G401 (cell line): ENCODE measurements at places on chromosomes 3 and 15.

- no peak for DNase-seq
Measured at GRCh38 chr15:25170113-25170731, 215.4 kb downstream of the SNRPN start.

DNA sequence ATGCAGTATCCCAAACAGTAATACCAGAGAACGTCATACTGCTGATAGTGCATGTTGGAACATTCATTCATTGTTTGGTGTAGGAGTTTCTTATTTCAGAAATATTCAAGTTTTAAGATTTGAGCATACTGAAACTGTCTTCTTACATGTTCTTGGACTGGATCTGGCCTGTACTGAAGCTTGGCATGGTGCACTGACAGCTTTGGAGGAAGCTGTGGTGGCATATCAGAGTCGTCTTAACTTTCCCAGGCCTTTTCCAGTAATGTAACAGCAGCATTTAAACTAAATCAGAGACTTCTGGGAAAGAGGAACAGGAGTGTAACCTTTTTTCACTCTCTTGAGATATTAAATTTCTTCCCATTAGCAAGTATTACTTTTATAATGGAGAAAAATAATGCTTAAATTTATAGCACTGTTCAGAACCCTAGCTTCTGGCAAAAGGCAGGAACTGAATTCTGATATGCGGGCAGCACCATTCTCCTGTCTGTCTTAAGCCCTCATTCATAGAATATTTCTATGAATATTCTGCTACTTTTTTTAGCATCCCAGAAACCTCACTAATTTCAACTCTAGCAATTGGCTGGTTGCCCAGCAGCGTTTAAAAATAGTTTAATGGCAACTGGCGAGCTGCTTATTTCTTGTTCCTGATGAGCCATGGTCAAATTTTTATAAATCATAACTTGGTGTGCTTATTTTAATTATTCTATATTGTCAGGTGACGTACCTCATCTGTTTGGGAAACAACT is 31.1 kb downstream of the DNAJC13 start:
- DNase-seq: peak; percentile 31

- no peak for DNase-seq
Measured at GRCh38 chr3:4681301-4681700, 188.2 kb downstream of the ITPR1 start.

DNA sequence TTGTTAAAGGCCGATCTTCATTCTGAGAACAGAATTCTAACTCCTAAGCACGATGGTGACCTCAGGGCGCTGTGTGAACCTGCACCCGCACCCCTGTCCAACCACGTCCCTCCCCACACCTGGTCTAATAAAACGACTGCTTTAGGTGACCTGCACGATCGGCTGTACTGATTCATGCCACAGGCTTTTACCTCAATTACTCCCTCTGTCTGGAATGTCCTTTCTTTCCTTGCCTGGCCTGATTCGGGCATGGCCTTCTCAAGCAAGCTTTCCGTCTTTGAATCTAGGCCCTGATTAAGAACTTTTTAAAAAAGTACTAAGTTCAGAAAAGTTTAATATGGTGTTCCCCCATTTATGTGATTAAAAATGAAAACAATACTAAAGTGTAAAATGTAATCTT is 842 bp upstream of the U2SURP start:
- DNase-seq: peak; percentile 17

GRCh38 chr15:101188637-101189408 is 63.0 kb downstream of the CHSY1 start:
- DNase-seq: no peak
